ENCODE measurements at places on chromosomes 5 and 9.

DNA sequence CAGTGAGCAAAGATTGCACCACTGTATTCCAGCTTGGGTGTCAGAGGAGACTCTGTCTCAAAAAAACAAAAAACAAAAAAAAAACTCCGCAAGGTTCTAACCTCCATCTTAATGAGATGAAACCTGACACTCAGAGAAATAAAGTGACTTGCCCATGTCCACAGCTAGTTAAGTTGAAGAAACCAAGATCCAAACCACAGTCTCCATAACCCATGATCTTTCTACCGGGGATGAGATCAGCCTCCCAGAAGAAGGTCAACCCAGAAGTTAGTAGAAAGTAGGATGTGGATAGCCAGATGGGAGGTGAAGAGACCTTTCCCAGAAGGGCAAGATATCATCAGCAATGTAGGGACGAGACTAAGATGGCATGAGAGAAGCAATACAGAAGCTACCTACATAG, 140.4 kb upstream of the ADRA1B start:
- DNase-seq = no peak

DNA sequence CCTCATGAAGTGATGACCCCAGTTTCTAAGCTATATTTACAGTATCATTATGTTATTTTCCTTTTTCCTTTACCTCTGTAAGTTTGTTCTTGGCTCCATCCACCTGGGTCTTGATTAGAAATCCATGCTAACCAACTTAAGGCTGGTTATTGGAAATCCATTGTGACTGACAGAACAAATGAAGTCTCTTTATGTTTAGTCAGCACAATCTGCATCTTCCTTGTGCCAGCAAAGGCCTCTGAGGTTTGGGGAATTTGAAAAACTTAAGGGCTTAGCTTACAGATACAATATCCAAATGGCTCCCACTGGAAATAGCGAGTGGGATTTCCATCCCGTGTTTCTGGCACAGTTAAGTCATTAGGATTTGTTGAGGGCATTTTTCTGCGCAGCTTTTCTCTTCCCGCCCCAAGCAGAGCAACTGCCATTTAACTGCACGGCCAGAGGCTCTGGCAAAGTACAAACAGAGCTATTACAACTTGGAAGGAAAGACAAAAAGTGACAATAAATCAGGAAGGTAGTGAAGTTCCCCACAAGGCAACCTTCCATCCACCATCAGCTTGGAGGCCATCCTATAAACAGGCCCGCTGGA, 64.2 kb downstream of the DCP2 start:
- no peak for DNase-seq

GRCh38 chr5:98977723-98978122, 48.9 kb upstream of the CHD1 start:
- DNase-seq = no peak

DNA sequence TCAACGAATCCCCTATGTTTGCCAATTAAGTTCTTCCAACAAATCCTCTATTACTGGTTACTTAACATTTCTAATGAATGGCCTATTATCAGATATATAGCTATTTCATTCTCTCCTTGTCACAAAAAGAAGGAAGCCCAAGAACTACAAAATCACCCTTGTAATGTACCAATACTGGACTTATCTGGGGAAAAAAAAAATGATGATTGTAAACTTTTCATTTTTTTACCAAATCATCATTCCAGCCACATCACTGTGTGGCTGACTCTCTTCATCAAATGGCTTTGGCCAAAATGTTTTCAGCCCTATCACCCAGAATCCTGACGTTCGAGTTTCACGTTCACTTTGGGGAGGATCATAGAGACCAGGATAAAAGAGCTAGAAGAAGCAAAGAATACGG, 216.7 kb downstream of the ACTL7B start:
- no peak for DNase-seq

DNA sequence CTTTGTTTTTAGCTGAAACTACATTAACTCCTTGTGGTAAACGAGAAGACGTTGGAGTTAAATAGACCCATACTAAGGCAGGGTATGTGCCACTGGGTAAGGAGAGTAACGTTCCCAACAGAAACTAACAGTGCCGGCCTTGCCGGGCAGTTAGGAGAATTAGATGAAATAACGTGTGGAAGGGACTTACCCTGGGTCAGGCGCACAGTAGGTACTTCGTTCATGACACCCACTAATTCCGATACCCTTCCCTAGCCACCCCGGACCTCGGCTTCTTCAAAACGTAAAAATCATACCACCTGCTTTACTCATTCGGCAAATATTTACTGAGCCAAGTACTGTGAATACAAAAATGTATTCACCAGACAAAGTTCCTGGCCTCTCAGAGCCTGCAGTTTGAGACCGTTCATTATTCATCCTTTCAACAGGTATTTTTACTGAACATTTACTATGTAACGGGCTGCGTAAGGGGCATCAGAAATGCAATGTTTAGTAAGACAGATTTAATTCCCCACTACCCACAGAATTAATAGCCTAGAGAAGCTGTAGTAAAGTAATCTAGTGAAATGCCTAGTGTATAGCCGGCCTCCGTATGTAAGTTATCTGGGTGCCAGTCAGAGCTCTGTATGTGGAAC, 3.2 kb upstream of the SMIM23 start:
- DNase-seq = no peak

DNA sequence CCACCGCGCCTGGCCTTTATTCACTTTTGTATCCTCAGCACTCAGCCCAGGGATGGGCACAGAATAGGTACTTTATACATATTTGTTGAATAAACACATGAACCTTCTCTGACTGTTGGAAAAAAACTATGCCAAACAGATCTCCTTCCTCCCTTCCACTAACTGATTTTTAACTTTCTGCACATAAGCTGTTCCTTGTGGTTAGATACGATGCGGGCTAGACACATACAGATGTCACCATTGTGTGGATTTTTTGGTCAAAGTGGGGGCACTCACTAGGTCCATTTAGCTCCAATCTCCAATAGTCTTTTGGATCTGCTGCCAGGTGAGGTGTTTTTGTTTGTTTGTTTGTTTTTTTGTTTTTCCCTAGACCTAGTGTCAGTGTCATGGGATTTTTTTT, 5.1 kb downstream of the TEX48 start:
- no peak for DNase-seq

GRCh38 chr5:36689225-36689624, 82.8 kb downstream of the SLC1A3 start:
- DNase-seq = no peak

GRCh38 chr5:88952344-88952743, 69.4 kb upstream of the MEF2C start:
- no peak for DNase-seq

DNA sequence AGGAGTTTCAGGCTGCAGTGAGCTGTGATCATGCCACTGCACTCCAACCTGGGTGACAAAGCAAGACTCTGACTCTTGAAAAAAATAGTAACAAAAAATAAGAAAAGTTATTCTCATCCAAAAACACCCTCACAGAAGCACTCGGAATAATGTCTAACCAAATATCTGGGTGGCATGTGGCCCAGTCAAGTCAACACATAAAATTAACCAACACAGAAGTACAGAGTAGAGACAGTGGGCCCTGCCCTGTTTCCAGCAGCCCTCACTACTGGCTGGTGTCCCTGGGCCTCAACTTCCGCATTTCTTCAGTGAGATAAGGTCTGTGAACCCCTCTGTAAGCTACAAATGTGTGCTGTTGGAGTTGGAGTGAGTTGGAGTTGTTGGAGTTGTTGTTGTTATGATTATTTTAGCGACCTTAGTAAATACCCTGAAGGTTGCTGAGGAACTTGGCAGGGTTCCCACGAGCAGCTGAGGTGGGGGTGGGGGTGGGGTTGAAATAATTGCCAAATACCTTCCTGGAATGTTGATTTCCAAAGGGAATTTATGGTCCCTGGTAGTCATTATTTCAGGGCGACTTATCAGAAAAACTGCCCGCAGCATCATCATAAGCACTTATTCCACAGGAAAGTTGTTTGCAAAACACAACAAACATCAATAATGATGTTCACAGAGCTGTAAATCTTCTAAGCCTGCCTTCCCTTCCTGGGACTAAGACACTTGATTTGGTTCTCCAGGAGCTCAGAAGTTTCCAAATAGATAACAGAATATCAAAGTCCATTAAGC, 30.2 kb downstream of the C5orf15 start:
- no peak for DNase-seq

DNA sequence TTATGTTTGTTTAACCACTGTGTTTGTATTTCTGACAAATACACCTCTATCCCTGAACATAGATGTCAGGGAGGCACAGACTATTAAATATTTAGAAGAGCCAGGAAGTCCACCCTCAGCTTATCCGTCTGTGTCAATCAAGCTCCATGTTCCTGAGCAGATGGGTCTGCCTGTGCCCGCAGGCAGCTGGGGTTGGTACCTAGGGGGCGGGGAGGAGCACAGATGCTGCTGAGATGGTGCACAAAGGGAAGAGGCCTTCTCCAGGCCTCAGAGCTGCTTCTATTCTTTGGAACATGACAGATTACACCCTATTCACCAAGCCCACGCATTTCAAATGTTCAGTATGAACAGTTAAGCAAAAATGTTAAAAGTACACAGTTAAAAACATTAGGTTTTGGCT, 142.1 kb downstream of the EPB41L4A start:
- no peak for DNase-seq

DNA sequence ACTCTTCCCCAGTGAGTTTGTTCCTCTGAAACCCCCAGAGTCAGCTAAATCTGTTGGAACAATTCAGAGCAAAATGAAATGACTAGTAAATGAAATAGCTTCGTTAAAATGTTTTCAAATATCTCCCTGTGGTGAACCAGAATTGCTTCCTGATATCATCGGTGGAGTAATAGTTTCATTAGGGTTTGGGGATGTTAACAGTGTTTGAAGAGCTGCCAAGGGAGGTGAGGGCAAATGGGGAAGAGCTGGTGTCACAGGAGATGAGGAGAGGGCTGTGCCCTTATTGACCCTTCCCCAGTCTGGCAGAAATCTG, 4.3 kb upstream of the C7 start:
- no peak for DNase-seq

GRCh38 chr5:111892949-111893348, 136.0 kb upstream of the NREP start:
- DNase-seq = no peak

- no peak for DNase-seq
Measured at GRCh38 chr5:153613144-153613543, 122.7 kb downstream of the GRIA1 start.

DNA sequence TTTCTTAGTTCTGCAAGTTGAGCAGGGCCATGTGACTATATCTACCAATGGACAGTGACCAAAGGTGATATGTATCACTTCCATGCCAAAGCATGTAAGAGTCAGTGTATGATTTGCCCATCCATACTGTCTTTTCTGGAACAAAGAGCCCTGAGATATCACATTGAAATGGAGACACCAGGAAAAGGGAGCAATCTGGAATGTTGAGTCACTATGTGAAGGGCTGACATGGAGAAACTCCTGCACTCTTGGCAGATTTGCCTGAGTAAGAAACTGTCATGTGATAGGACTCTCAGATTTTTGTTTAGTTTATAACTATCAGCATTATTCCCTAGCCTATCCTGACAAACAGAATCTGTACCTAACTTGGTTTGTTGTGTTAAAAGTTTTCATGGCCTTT, 29.8 kb upstream of the TMEM161B start:
- no peak for DNase-seq

DNA sequence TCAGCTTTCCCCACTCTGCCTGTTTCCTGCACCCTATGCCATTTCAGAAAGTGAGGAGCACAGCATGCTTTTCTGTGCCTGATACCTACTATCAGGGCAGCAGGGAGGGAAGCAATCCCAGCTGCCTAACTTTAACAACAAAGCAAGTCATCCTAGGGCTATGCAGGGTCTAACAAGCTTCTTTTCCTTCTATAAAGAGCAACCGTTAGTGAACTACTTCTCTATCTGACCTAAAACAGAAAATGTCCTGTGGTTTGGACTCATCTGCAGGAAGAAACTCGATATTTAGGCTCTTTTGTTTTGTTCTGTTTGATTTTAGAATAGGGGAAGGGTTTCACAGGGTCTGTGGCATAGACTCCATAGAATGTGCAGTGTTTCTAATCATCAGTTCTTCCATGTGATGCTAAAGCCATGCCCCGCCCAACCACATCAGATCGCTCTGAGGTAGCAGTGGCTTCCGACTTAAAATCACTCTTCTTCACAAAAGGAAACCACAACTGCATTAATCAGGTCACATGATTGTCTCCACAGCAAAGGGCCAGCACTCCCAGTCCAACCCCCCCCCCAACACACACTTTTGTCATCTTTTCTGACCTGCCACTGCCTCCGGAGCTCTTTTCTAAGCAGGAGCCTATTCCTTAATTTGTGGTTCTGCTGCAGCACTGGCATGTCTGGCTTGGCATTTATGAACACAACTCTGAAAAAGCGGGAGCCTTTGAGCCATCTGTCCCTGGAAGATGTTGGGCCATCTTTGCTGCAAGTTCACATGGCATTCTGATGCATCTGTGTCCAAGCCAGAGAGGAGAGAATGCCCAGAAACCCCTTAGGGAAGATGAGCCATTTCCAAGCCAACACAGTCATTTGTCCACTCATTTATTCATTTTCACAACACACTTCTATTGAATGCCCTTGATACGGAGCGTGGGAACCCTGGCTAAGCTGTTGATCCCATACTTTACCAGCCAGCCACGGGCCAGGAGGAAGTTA, 71.6 kb downstream of the CFAP90 start:
- DNase-seq = no peak

DNA sequence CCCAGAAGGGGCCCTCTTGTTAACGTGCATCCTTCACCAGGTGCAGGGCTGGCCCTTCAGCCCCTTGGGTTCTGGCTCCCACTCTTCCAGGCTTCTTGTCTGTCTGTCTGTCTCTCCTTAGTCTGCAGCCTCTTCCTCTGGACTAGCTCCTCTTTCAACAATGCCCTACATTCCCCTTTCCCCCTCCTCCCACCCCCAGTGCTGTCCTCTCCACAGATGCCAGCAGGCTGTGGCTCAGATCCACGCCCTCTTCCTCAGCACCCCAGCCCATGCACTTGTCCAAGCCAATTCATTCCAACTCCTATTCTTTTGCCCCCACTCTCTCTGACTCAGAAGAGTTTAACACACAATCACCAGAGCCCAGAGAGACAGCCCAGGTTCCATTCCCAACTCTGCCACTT, 45.2 kb upstream of the ALDH1B1 start:
- DNase-seq = no peak

- DNase-seq = no peak
Measured at GRCh38 chr5:36177715-36178523, 26.0 kb downstream of the SKP2 start.

All from esophagus squamous epithelium (tissue), 5 donors.